ENCODE measurements at places on chromosomes 7 and 10.

DNA sequence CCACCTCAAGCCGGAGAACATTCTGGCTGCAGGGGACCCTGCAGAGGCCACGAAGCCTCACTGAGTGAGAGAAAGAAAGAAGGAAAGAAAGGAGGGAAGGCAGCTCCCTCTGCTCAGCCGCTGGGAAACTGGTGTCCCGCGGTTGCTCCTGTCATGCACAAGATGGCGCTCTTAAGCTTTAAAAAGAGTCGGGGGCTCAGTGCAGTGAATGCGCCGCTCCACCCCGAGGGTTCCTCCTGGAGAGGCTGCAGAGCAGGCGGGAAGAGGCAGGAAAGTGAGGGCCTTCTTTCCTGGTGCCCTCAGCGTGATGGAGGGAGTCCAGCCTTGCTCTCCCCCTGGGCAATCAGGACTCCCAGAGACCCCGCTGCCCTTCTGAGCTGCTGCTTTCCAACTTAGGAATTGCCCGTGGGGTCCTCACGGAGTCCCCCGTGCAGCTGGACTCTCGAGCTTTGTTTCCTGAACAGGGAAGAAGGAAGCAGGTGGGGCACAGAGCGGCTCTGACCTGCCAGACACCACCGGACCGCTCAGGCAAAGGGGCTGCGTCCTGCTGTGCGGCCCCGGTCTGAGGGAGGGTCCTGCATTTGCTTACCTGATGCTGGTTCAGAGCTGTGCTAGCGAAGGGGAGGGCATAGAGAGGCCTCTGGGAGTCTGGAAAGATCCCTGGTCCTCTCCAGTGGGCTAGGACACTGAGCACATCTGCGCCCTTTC is 141.9 kb upstream of the MKI67 start:
- DNase-seq: peak; percentile 53

DNA sequence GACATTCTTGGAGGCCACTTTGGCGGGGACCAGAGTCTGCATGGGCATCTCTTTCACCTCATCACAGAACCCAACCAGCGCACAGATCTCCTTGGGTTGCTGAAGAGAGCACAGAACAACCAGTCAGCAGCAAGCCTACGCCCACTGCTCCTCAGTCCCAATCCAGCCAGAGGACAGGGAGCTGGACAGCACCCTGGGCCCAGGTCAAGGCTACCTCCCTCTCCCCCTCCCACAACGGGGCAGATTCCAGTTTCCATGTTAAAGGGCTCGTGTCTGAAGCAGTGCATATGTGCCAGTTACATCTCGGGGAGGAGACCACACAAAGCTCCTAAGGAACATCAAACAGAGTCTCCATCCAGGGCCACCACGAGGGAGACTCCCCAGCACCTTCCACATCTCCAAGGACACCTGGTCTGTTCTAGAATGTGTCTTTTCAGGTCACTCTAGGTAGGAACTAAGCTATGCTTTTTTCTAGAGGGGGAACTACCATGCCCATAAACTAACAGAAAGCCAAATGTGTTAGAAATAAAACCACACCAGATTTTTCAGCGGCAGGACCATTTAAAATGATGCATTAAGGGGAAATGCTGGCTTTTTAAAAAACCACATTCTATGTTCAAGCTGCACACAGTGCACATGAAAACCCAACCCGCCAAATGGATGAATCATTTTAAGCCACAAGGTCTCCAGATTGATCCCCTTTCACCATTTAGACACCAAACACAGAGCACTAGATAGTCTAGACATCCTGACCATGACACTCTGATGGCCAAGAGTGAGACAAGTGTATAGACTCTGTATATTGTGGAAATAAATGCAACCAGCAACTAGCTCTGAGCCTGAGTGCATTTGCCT is 28.9 kb downstream of the PSAP start:
- DNase-seq: no peak

- peak; percentile 18 for DNase-seq
Observed at GRCh38 chr7:87445897-87446296, 29.6 kb downstream of the ABCB4 start.

- DNase-seq: no peak
Observed at GRCh38 chr10:44827431-44828006, 83.6 kb upstream of the TMEM72 start.

DNA sequence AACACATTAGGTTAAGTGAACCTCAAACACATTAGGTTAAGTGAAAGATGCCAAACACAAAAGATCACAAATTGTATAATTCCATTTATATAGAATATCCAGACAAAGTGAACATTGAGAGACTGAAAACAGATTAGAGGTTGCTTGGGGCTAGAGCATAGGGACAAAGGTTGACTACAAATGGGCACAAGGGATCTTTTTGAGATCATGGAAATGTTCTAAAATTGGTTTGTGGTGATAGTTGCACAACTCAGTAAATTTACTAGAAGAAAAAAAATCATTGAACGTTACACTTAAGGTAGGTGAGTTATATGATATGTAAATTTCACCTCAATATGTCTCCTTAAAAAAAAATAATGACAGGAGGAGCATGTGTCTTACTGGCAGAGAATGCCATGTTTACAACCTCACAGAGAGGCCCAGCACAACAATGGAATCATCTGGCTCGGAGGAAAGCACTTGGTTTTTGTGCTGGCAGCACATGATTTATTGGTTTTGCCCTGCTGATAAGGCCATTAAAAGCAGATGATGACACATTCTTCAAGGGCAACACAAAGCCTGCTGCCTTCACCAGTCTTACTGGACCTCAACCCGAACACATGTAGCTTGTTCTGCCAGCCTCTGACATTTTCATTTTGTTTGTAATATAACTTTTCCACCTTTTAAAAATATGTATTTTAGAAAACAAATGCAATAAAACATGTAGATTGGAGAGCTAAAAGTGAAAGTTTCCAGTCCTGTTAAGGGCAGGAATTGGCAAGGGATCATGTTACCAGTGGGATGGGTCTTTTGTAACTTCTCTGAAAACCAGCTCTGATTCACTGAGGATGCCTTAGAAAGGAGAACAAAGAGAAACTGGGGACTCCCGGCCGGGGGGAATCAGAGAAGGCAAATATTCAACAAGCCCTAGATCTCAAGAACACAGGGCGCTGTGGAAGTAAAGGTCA is 11.9 kb upstream of the LMOD2 start:
- DNase-seq: no peak

DNA sequence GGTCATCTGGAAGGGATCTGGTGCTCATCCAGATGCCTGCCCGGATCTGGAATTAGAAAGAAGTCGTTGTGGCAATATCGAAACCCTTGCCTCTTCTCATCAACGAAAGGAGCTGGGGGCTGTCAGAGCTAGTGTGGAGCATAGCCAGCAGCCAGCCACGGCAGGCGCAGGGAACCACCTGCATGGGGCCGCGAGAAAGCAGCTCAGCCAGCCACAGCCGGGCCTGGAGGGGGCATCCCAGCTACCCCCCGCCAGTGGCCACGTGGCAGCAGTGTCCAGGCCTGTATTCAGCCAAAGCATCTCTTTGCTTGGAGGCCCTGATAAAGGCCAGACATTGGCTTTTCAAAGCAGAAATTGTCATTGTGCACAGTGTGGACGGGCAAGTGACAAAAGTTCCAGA is 19.1 kb downstream of the GPR26 start:
- no peak for DNase-seq

GRCh38 chr7:15920953-15921352 is 234.5 kb upstream of the MEOX2 start:
- no peak for DNase-seq

DNA sequence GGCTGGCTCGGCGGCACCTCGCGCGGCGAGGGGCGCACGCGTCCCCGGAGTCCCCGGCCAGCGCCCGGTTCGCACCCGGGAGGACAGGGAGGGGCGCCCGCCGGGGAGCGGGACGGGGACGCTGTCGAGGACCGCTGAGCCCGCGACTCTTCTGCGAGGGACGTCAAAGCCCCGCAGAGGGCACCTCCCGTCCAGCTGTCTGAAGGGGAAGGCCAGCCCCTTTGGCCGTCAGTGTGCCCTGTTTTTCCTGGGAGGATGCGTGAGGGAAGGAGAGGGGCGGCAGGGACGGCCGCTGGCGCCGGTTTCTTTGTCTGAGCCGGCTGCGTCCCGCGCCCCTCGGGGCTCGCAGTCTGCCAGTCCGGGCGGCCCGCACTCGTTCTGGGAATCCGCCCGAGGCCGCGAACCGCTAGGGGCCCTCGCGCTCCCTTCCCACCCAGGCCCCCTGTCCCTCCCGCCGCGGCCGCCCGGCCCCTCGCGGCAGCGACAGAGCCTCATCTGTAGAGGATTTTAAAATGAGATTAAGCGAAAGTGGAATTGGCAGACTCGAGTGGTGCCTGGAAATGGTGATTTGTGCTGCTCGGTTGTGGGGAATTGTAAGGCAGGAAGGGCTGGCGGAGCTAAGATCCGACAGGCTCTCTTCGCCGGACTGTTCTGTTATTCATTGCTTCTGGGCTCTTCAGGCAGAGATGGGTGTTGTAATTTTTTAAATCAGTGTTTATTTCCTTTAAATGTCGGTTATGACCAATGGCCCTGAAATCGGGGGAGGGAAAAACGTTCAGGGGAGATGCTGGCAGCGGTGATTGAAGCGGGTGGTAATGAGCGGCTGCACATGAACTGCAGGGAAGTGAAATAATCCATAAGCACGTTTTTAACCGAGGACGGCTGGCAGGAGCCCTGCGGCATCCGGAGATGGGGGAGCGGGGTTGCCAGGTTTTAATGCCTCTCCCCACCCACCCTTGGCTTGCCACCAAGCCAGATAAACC is 618 bp upstream of the RELN start:
- DNase-seq: no peak

DNA sequence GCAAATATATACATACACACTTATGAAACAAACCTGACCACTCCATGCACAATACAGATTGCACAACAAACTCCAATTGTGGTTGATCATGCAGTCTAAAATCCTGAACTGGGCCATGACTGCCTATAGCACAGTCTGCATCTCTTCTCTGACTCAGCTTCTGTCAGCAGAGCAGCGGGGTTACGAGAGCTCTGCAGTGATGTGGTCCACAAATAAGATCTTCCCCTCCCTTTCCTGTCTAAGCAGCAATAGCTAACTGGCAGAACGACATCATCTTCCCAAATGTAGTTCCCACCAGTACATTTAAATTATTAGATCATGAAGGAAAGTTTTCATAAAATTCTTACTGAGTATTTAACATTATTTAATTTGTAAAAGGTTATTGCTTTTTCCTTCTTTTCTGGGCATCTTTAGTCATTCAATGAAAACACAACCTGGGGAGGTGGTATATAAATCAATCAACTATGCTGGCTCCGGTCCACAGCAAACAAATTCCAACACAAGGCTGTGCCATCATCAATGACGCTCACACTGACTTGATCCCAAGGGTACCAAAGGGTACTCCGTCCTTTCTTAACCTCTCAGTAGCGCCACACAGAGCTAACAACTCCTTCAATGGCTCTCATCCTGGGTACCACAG is 17.1 kb downstream of the ARHGAP21 start:
- DNase-seq: no peak

DNA sequence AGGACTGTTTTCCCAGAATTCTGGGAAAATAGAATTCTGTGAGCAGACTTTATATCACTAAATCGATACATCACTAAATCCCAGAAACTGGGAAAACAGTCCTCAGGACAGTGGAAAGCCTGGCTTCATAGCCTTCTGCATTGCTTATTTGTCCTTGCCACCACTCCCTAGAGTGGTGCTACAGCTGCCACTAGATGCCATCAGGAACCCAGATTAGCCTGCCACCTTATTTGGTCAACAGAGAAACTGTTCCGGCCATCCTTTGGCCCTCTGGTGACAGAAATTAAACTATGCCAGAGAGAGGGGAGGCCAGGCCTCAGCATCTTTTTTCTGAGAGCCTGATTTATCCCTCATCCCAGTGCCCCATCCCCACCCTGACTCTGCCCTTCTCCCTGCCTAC is 19.6 kb upstream of the NFKB2 start:
- no peak for DNase-seq

- DNase-seq: peak; percentile 90
Observed at GRCh38 chr7:76358481-76359110, at the start of gene YWHAG. Gene YWHAG (minus strand): TSS chr7:76358991. CDS start chr7:76358808, 183 bp downstream.

DNA sequence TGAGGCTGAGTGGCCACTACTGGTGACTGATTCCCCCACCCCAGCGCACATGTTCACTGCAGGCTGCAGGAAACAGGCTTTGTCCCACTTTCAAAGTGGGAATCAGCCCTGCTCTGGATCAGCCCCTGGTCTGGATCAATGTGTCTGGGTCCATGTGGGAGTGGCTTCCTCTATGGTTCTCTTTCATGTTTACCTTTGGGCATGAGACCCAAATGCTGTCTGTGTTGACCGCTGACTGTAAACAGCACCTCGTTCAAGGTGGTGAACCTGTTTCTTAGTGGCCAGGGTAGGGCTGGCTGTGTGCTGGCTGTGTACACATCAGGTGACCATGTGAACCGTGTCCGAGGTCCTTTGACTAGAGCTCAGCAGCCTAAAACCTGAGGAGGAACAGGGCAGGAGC is 121.8 kb downstream of the CAMK1D start:
- no peak for DNase-seq

- no peak for DNase-seq
Observed at GRCh38 chr7:51569581-51569980, 253.0 kb upstream of the COBL start.

GRCh38 chr10:113681533-113682470 is 2.1 kb downstream of the CASP7 start:
- peak; percentile 3 for DNase-seq

GRCh38 chr7:134104166-134104565 is 23.0 kb upstream of the LRGUK start:
- no peak for DNase-seq

DNA sequence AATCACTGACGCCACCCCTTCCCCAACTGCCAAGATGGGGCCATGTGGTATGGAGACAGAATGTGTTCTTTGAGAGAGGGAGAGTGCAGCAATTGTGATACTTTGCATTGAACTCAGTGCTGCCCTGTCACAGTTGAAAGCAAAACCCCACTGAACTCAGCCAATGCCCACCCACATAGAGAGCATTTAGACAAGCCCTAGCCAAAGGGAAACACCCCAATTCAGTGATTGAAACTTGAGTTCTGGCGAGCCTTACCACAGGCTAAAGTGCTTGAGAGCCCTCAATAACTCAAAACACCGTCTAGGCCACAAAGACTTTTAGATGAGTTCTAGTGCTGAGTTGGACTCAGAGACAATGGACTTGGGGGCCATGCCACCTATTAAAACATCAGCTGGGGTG is 751.9 kb upstream of the POT1 start:
- no peak for DNase-seq

- DNase-seq: no peak
Observed at GRCh38 chr10:97543025-97543546, 29.5 kb upstream of the ANKRD2 start.

GRCh38 chr7:151715666-151716315 is 161.1 kb downstream of the PRKAG2 start:
- no peak for DNase-seq

Data from NAMALWA (cell line).